CD14-positive monocyte (primary cell): ENCODE measurements at places on chromosomes 11 and 22.

GRCh38 chr11:114095899-114096298, 36.4 kb downstream of the ZBTB16 start:
- no peak for DNase-seq

DNA sequence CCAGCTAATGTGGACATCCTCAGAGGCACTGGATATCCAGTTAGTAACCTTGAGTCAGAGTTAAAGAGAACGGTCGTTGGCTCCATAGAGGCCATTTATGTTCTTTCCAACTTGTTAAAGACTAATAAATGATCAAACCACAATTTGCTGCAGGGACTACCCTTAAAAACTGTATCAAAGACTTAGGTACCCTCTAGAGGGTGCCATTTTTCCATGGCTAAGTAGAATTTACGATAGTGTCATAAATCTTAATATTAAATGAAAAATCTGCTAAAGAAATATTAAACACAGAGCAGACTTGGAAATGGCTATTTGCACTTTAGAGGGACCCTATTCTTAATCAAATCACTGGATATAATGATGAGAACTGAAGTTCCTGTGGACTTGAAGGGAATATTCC, 685.2 kb upstream of the CHORDC1 start:
- DNase-seq: no peak

DNA sequence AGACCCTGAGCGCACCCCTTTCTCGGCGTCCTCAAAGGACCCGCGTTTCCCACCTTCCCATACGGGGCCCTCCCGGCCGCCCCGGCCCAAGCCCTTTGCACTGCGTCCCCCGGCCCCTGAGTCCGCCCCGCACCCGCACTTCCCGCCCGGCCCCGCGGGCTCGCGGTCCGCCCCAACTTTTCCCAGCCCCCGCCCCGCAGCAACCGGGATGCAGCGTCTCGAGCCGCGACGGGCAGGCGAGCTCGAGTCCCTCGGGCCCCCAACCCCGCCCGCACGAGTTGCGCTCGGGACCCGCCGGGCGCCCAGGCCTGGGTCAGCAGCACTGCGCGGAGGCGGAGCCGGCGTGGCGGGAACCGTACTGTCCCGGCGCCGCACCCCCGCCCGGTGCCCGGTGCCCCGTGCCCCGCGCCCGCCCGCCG, 371 bp downstream of the SMCO4 start:
- no peak for DNase-seq

DNA sequence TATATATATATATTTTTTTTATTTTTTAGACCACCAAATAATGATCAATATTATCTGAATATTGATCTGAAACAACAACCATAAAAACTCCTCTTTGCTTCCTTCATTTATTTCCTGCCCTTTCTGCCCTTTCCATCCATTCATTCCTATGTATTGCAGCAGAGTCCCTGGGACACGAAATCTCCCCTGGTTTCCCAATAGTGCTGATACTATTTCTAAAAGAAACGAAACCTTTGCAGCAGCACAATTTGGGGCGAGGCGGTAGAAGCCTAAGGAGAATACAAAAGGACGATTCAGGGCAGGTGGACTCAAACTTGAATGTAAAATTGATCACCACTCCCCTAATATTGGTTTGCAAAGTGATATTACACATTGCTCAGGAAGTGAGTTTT, 16.9 kb upstream of the AMOTL1 start:
- no peak for DNase-seq

DNA sequence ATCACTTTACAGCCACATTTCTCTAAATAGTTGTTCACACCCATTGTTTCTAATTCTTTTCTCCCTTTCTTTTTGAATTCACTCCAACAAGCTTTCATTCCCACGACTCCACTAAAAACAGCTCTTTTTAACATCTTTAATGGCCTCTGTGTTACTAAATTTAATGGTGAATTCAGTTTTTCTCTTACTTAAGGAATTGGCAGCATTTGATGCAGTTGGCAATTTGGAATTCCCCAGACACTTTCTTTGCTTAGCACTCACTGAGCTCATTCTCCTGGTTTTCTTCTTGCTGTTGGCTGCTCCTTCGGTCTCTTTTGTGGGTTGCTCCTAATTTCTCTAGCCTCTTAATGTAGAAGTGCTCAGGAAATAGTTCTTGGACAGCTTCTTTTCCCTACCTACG, 40.5 kb upstream of the OR9Q1 start:
- DNase-seq: no peak

GRCh38 chr11:133937015-133937414, 19.8 kb downstream of the IGSF9B start:
- DNase-seq: no peak

DNA sequence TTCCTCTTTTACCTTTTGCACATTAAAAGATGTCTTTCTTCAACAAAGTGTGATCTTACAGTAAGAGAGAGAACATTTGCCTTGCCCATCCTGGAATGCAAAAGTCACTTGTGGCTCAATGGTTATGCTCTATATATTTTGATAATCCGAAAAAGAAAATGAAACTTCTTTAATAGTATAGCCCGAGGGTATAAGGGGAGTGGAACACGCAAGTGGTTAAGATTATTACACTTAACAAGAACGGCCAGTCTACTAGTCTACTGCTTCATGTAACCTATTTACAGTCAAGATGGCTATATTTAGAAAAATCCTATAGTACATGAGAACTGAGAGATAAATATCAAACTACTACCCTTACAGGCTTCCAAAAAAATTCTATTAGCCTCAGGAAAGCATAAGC, 86.1 kb downstream of the CADM1 start:
- DNase-seq: no peak

GRCh38 chr11:34840736-34841386, 75.3 kb downstream of the APIP start:
- peak; percentile 69 for DNase-seq

- DNase-seq: no peak
These were observed 2.1 kb upstream of the CARNS1 start for GRCh38 chr11:67413266-67413849.

- no peak for DNase-seq
These were observed 42.7 kb upstream of the NRIP3 start for GRCh38 chr11:9046481-9046880.

GRCh38 chr11:131944736-131945135, 574.3 kb downstream of the NTM start:
- no peak for DNase-seq

DNA sequence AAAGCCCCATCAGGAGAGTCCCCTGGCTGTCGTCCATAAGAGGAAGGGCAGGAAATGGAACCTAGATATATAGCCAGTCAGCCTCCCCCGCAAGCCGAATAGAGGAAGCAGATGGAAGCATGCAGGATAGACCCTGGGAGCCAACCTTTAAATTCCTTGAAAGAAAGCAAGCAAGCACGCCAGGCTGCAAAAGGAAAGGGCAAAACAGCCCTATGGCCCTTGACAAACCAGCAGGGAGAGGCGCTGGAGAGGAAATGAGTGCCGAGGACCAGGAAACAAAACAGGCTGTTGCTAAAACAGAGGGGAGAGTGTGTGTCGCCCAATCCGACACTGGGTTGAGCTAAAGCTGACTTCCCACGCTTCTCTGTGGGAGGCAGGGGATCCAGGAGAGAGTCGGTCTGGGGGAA, 203.5 kb upstream of the MTNR1B start:
- DNase-seq: no peak

DNA sequence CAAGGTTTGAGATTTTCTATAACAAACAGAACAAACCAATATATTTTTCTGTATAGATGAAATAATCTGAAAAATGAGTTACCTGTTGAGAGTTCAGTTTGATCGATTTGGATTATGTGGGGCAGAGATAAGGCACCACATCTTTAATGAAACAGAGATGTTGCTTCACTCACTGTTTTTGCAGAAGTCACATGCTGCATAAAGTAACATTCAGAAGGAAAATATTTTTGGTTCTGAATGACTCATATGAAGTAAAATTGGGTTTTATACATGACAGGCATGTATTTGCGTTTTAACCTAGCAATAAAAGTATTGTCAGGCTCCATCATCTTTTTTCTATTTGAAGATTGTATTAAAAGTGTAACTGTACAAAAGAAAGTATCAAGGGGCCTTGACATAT, 77.8 kb downstream of the BBOX1 start:
- no peak for DNase-seq

- DNase-seq: no peak
These were observed 13.7 kb downstream of the APBB1 start for GRCh38 chr11:6405052-6405667.
